ENCODE measurements at places on chromosomes 2 and 18. TPM values are rescaled to one million over a fixed set of nuclear protein-coding genes. Genes with fewer than 3 reads are reported as not detected.

Gene DCDC2C
- polyA plus RNA-seq, result 0.44 TPM

Gene TMEM169
- polyA plus RNA-seq, result 3.9 TPM

Gene LHCGR
- polyA plus RNA-seq, result 0.18 TPM

Gene GALNT14
- polyA plus RNA-seq, result 2.5 TPM

Measured in muscle of back (tissue), 13 donors.